H9 (cell line): ENCODE measurements at places on chromosomes 2 and 18. TPM values are rescaled to one million over a fixed set of nuclear protein-coding genes. Genes with fewer than 3 reads are reported as not detected.

- no peaks in the 10 kb centered on the region for H3K27me3 ChIP-seq
- no peak overlapping the region for H3K4me3 ChIP-seq
- H3K36me3 ChIP-seq, result no peaks in the 10 kb centered on the region
- no peak for DNase-seq
- no peak overlapping the region for H3K27ac ChIP-seq
- H3K4me1 ChIP-seq, result no peaks in the 10 kb centered on the region
These were observed 17.3 kb downstream of the CHCHD5 start for GRCh38 chr2:112601754-112602153.

GRCh38 chr2:156182132-156182531 lies 150.4 kb downstream of the NR4A2 start:
- H3K4me3 ChIP-seq, result no peak overlapping the region
- H3K27ac ChIP-seq, result no peak overlapping the region
- H3K36me3 ChIP-seq, result no peaks in the 10 kb centered on the region
- no peaks in the 10 kb centered on the region for H3K27me3 ChIP-seq
- no peaks in the 10 kb centered on the region for H3K4me1 ChIP-seq

DNA sequence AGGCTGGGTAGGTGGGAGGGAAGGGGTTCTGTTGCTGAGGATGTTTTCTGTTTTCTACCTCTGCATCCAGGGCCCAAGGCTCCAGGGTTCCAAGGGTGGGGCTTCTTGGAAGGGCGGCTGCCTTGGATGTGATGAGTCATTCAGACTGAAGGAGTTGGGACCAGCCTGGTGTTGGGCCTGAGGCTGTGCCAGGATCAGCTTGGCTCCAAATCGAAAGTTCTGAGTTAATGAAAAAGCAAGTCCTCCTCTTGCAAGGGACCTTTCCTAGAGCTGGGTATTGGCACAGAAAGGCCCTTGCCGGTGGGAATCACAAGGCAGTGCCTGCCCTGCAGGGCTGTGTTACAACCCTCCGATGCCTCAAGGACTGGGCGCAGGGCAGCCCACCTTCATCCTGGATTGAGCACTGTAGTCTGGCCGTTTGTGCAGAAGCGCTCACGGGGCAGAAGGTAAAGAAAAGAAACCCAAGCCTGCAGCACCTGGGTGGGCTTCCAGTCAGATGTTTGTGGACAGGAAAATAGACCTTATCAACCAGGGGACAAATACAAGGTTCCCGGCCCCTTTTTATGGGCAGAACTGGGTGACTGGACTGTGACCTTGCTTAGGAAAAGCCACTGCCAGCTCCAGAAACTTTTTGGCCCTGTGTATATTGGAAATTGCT lies 52.5 kb upstream of the MCFD2 start:
- DNase-seq, result no peak
- H3K4me1 ChIP-seq, result no peaks in the 10 kb centered on the region
- no peaks in the 10 kb centered on the region for H3K27me3 ChIP-seq
- H3K36me3 ChIP-seq, result no peaks in the 10 kb centered on the region
- H3K4me3 ChIP-seq, result no peak overlapping the region
- no peak overlapping the region for H3K27ac ChIP-seq

GRCh38 chr18:48544116-48544515 lies 5.3 kb downstream of the CTIF start:
- H3K4me1 ChIP-seq, result peaks cover 33% of the 10 kb centered on the region; the same call in 1 of the 2 replicates
- no peak for DNase-seq
- no peak overlapping the region for H3K27ac ChIP-seq
- H3K36me3 ChIP-seq, result peaks cover 6% of the 10 kb centered on the region; the same call in 1 of the 2 replicates
- no peaks in the 10 kb centered on the region for H3K27me3 ChIP-seq

GRCh38 chr18:8368512-8369217 lies 240.6 kb upstream of the RAB12 start:
- H3K36me3 ChIP-seq, result no peaks in the 10 kb centered on the region
- no peaks in the 10 kb centered on the region for H3K4me1 ChIP-seq
- no peak for DNase-seq

- H3K27ac ChIP-seq, result no peak overlapping the region
- H3K36me3 ChIP-seq, result no peaks in the 10 kb centered on the region
- H3K4me3 ChIP-seq, result no peak overlapping the region
- H3K4me1 ChIP-seq, result no peaks in the 10 kb centered on the region
- H3K27me3 ChIP-seq, result no peaks in the 10 kb centered on the region
These were observed 20.3 kb downstream of the CFAP210 start for GRCh38 chr2:169673921-169674320.

GRCh38 chr2:119266091-119266589 lies 42.5 kb downstream of the STEAP3 start:
- H3K4me1 ChIP-seq, result no peaks in the 10 kb centered on the region; the same call in 1 of the 2 replicates
- no peaks in the 10 kb centered on the region for H3K27me3 ChIP-seq
- H3K27ac ChIP-seq, result no peak overlapping the region
- DNase-seq, result peak; percentile 17
- no peak overlapping the region for H3K4me3 ChIP-seq

DNA sequence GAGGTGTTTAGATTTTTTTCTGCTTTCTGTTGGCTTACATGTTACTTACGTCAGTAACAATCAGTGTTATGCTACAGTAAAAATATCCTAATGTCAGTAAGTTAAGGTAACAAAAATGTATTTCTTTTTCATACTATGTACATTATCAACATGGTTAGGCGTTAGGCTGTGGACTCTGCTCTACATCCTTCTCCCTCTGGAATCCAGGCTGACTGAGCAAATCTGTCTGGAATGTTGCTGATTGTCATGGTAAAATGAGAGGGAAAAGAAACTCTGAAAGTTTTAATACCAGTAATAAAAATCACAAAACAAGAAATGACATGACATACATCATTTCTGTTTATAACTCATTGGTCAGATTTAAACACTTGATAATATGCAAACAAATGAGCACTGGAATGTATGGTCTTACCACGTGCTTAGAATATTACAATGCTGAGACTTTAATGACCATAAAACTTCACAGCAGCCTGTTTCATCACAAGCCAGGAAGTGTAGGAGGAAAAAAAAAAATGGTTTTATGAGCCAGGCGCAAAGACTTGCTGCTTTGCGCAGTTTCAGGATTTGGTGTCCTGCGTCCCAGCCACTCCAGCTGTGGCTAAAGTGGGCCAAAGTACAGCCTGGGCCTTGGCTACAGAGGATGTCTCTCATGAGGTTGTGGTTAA lies 252.4 kb downstream of the FSIP2 start:
- H3K4me3 ChIP-seq, result no peak overlapping the region
- no peak overlapping the region for H3K27ac ChIP-seq
- no peaks in the 10 kb centered on the region for H3K4me1 ChIP-seq
- H3K27me3 ChIP-seq, result no peaks in the 10 kb centered on the region
- H3K36me3 ChIP-seq, result no peaks in the 10 kb centered on the region
- DNase-seq, result no peak

The ABCG5 gene
- not detected in 2 replicates for total RNA-seq

The SPEG gene
- 23.7 and 25.2 TPM in 2 replicates for total RNA-seq

The LYPD6B gene
- 1.0 and 2.0 TPM in 2 replicates for total RNA-seq
